Pancreas (tissue), 10 donors: ENCODE measurements at places on chromosomes 5 and 9.

GRCh38 chr5:66814146-66814991 is 218.2 kb downstream of the MAST4 start:
- H3K36me3 ChIP-seq = no peaks in the 10 kb centered on the region
- no peak overlapping the region for H3K4me3 ChIP-seq
- H3K4me1 ChIP-seq = no peaks in the 10 kb centered on the region
- no peak for DNase-seq

- no peak overlapping the region for H3K4me3 ChIP-seq
- peaks cover 10% of the 10 kb centered on the region for H3K4me1 ChIP-seq
- no peak for DNase-seq
- no peaks in the 10 kb centered on the region for H3K27me3 ChIP-seq
- no peak overlapping the region for H3K27ac ChIP-seq
These were observed 37.1 kb downstream of the FNIP1 start for GRCh38 chr5:131759704-131760103.

GRCh38 chr5:150675069-150675468 is 14.0 kb downstream of the MYOZ3 start:
- no peak for DNase-seq
- H3K36me3 ChIP-seq = no peaks in the 10 kb centered on the region
- H3K4me3 ChIP-seq = no peak overlapping the region

- no peaks in the 10 kb centered on the region for H3K36me3 ChIP-seq
- H3K27ac ChIP-seq = peak overlapping the region; percentile 86
- no peaks in the 10 kb centered on the region for H3K27me3 ChIP-seq
- H3K4me3 ChIP-seq = peak overlapping the region; percentile 61
- peaks cover 6% of the 10 kb centered on the region for H3K4me1 ChIP-seq
These were observed 599 bp upstream of the MOCS2 start for GRCh38 chr5:53110156-53110555.

DNA sequence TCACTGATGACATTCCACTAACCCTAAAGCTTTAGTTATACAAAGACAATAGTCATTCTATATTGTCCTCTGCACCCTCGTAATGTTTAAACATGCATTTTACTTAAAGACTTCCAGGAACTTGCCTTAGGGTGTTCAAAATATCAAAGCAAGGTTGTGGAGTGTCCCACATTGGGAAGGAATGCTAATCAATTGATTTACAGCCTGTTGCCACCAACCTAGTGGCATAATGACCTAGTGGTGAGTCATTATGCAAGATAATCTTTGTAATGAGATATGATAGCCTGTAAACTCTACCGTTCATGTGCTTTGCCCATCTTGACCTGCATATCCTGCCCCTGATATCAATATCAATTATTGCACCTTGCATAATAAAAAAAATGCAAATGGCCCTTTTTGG is 542.9 kb downstream of the CDH9 start:
- no peaks in the 10 kb centered on the region for H3K36me3 ChIP-seq
- H3K4me1 ChIP-seq = no peaks in the 10 kb centered on the region
- peaks cover 6% of the 10 kb centered on the region for H3K27me3 ChIP-seq
- H3K27ac ChIP-seq = no peak overlapping the region
- no peak for DNase-seq
